ENCODE measurements at places on chromosomes 7 and 10. TPM values are rescaled to one million over a fixed set of nuclear protein-coding genes. Genes with fewer than 3 reads are reported as not detected.
A peak's percentile ranks its signal among the peaks of the same experiment; 100 is the strongest.

CPA2 gene
- 0.31 TPM for polyA plus RNA-seq

TMEM106B gene
- polyA plus RNA-seq, result 40.9 TPM

MDH2 gene
- 210 TPM for polyA plus RNA-seq

CDHR3 gene
- polyA plus RNA-seq, result 13.8 TPM

PLEKHS1 gene
- 0.10 TPM for polyA plus RNA-seq

AKR1C2 gene
- 17.9 TPM for polyA plus RNA-seq

GIMAP7 gene
- 8.5 TPM for polyA plus RNA-seq

GRCh38 chr7:16708511-16708910 is 45.0 kb upstream of the TSPAN13 start:
- peak; percentile 11 for DNase-seq

GRCh38 chr7:117385363-117386109 is 41.8 kb downstream of the ASZ1 start:
- peak; percentile 6 for DNase-seq

- DNase-seq, result no peak
These were observed 13.4 kb upstream of the TES start for GRCh38 chr7:116196947-116197346.

DNA sequence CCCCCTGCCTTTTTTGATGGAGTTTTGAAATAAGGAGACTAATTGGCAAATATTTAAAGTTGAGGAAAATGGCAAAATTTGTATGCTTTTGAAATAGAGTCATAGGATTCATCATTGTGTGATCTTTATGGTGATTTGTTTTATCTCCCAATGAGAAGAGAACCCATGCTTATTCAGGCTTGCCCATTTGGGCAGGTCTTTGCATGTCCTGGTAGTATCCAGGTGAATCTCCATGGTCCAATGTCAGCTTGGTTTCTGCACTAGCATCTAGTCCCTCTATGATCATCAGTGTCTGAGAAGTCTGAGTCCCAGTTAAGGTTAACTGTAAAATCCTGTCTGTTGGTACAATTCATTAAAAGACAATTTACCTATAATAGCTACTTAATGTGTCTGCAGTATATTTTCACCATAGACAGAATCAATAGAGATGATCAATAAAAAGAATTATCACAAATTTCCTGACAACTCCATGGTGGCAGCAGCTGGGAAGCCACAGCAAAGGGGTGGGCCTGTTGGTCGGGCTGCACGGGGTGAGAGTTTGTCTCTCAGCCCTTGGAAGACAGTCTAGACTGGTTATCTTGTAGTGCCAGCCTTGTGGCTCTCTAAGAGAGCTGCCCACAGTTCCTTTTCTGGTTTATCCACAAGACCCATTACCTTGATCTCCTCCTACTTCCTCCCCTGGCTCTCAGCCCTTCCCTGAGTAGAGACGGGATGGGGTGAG is 22.2 kb upstream of the BMPER start:
- no peak for DNase-seq

DNA sequence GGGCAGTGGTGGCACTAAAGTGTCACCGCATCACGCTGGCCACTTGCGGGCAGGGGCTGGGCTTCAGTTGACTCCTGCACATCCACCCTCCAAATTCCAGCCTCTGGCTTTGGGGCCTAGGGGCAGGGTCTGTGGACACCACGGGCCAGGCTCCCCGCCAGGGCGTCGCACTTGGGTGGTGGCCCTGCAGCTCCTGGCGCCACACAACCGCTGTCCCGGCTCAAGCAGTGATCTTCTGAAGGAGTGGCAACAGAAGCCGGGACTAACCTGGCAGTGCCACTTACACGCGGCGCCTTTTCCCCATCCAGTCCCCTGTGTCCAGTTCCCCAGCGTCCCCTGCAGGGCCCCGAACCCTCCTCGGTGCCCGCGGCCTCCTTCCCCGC is 134.3 kb upstream of the ZNF92 start:
- no peak for DNase-seq

GRCh38 chr7:141071260-141071854 is 2.5 kb upstream of the TMEM178B start:
- DNase-seq, result no peak

DNA sequence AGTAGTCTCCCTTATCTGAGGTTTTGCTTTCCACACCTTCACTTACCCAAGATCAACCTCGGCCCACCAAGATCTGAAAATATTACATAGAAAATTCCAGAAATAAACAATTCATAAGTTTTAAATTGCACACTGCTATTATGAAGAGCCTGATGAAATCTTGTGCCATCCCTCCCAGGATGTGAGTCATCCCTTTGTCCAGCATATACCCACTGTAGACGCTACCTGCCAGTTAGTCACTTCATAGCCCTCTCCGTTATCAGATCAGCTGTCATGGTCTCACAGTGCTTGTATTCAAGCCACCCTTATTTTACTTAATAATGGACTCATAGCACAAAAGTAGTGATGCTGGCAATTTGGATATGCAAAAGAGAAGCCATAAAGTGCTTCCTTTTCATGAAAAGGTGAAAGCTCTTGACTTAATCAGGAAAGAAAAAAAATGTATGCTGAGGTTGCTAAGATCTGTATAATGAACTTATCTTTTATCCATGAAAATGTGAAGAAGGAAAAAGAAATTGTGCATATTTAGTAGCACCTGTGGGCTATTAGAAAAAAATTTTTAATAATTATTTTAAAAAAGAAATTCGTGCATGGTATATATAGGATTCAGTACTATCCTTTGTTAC is 9.8 kb upstream of the MRPS16 start:
- no peak for DNase-seq

Data from muscle of back (tissue), 13 donors.